Gastrocnemius medialis (tissue), 4 donors: ENCODE measurements at places on chromosomes 6 and 20.
A peak's percentile ranks its signal among the peaks of the same experiment; 100 is the strongest.

DNA sequence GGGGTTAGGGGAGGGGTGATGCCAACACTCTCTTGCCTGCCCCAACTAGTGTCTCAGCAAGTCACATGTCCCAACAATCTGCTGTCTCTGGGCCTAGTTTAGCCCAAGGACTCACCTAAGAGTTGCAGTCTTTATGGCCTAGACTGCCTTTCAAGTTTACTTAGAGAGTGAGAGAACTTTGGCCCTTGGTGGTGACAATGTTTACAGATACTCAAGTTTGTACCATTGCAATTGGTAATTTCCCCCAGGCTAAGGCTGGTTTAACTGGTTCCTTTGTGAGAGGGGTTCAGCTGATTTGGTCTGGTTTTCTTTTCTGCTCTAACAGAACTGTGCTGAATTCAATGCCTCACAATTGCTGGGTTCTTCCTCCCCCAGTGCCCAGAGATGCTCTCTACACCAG lies 1279.9 kb upstream of the EYS start:
- no peaks in the 10 kb centered on the region for H3K27me3 ChIP-seq
- H3K36me3 ChIP-seq, result no peaks in the 10 kb centered on the region
- H3K27ac ChIP-seq, result no peak overlapping the region
- no peaks in the 10 kb centered on the region for H3K4me1 ChIP-seq
- no peak for DNase-seq
- H3K4me3 ChIP-seq, result no peak overlapping the region

DNA sequence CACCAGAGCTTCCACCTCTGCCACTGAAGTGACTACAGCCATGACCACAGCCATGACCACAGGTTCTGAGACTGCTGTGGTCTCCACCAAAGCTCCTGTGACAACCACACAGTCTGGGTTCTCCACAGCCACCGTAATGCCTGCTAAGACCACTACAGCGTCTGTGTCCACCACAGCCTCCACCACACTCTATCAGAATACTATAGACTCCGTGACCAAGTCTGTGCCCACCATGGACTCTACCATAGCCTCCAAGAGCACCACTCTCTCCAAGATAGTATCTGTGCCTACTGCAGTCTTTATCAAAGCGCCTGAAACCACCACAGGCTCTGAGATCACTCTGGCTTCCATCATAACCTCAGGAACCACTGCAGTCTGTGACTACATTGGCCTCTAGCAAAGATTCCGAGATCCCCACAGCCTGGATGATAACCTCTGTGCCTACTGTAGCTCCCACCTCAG lies 18.3 kb upstream of the MUC21 start:
- H3K36me3 ChIP-seq, result no peaks in the 10 kb centered on the region
- H3K27ac ChIP-seq, result no peak overlapping the region
- no peaks in the 10 kb centered on the region for H3K4me1 ChIP-seq
- H3K27me3 ChIP-seq, result no peaks in the 10 kb centered on the region

- no peak overlapping the region for H3K4me3 ChIP-seq
- no peaks in the 10 kb centered on the region for H3K36me3 ChIP-seq
- no peaks in the 10 kb centered on the region for H3K27me3 ChIP-seq
- H3K27ac ChIP-seq, result no peak overlapping the region
- H3K4me1 ChIP-seq, result no peaks in the 10 kb centered on the region
These were observed 1131.8 kb downstream of the GRIK2 start for GRCh38 chr6:102525336-102525735.

GRCh38 chr20:3452690-3453089 lies 18.1 kb upstream of the ATRN start:
- no peak overlapping the region for H3K27ac ChIP-seq
- no peaks in the 10 kb centered on the region for H3K27me3 ChIP-seq
- H3K4me1 ChIP-seq, result no peaks in the 10 kb centered on the region
- DNase-seq, result no peak

DNA sequence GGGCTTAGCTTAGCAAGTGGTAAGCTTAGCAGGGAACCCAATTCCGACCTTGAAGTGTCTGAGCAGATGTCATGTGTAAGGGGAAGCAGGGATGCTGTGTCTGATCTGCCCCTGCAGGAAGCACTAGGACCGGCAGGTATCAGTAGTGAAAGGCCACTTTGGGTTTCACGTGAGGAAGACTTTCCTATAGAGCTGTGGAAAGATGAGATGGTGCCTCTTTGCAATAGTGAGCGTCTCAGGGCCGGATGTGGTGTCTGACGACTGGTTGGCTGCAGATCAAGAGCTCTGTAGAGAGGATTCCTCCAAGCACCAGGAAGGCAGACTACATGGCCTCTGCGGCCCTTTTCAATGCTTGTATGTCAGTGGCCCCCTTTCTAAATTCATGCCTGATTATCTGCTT lies 98.3 kb downstream of the TIAM2 start:
- no peak overlapping the region for H3K4me3 ChIP-seq
- no peaks in the 10 kb centered on the region for H3K27me3 ChIP-seq
- no peaks in the 10 kb centered on the region for H3K36me3 ChIP-seq

DNA sequence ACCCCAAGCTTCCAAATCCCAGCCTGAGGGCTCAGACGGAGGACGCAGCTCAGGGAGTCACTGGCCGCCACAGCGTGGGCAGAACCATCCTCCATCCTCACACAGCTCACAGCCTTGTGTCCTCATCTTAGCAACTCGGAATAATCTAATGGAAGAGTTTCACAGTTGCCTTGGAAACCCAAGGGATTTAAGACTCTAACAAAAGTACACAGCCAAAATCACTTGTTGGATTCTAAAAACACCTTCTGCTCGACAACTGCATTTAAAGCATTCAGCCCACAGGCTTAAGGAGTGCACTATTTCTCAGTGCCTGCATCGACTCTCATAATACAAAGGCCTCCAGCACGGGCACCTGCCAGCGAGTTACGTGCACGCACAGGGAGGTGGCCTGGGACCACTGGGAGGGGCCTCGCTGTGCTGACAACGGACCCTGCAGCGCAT lies 45.4 kb downstream of the ZBTB46 start:
- no peaks in the 10 kb centered on the region for H3K36me3 ChIP-seq
- peaks cover 7% of the 10 kb centered on the region for H3K4me1 ChIP-seq
- H3K27me3 ChIP-seq, result no peaks in the 10 kb centered on the region
- DNase-seq, result no peak

DNA sequence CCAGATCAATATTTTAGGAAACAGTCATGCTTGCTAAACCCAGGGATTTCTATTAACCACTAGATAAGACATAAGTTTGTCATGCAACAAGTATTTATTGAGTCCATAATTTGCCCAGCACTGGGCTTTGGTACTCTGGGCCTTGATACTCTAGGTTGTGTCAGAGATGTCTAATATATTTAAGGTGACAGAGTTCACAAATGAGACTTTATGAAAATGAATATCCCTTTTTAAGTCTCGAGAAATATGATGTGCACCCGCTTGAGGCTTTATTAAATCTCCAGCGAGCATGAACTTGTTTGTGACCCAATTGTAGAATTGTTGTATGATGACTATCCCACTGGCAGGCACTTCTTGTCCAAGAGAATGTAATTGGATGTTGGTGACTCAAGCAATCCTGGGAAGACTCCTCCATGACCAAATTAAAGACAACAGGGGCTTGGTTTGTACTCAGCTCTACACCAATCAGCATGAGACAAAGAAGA lies 109.2 kb downstream of the ESR1 start:
- peaks cover 10% of the 10 kb centered on the region for H3K4me1 ChIP-seq
- no peak overlapping the region for H3K4me3 ChIP-seq
- no peak overlapping the region for H3K27ac ChIP-seq
- H3K27me3 ChIP-seq, result no peaks in the 10 kb centered on the region

DNA sequence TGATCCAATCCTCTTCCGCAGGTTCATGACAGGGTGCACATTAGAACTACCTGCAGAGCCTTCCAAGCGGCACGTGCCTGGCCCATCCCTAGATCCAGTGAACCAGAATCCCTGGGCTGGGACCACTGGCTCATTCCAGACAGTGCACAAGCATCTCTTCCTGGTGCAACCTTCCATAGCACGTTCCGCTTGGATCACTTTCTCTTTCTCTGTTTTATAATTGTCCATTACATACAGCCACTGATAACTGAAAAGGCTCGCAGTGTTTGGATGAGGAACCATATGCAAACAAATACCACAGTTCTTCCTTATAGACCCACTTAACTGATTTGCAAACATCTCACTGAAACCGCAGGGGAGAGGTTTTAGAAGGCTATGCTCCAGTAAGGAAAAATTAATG lies 59.6 kb upstream of the DDR1 start:
- peaks cover 45% of the 10 kb centered on the region for H3K4me1 ChIP-seq
- H3K36me3 ChIP-seq, result no peaks in the 10 kb centered on the region
- no peak for DNase-seq
- H3K4me3 ChIP-seq, result no peak overlapping the region
- H3K27ac ChIP-seq, result no peak overlapping the region
- H3K27me3 ChIP-seq, result no peaks in the 10 kb centered on the region

DNA sequence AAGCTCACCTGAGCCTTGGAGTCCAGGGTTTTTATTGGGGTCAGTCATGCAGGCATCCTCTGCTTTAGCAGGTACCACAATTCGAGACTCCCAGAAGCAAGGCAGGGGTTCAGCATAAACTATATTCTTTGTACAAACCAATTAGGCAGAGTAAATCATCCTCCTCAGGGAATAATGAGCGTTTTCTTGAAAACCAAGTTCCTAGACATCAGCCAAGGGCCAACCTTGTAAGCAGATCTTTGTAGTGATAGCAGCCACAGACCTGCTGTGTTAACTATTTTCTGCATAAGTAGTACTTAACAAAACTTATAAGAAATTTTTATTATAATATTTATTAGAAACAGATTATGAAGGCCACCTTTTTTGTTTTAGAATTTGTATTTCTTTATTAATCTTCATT lies 74.7 kb downstream of the STXBP5 start:
- H3K4me1 ChIP-seq, result no peaks in the 10 kb centered on the region
- no peak overlapping the region for H3K4me3 ChIP-seq
- H3K36me3 ChIP-seq, result no peaks in the 10 kb centered on the region
- H3K27me3 ChIP-seq, result no peaks in the 10 kb centered on the region
- no peak overlapping the region for H3K27ac ChIP-seq

DNA sequence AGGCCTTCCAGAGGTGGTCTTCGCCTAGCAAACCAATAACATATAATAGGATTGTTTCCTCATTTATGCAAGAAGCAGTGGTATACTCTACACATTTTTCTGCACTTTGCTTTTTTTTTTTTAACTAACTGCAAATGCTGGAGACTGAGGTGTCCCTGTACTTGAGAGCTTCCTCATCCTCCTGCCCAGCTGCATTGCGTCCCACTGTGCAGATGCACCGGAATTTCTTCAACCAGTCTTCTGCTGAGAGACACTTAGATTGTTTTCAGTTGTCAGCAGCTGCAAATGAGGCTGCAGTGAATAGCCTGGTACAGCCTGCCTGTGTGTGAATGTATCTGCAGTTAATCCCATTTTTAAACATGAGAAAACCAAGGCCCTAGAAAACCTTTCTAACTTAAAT lies 11.5 kb downstream of the FGD2 start:
- H3K4me3 ChIP-seq, result no peak overlapping the region
- no peak for DNase-seq
- no peaks in the 10 kb centered on the region for H3K27me3 ChIP-seq
- no peak overlapping the region for H3K27ac ChIP-seq

DNA sequence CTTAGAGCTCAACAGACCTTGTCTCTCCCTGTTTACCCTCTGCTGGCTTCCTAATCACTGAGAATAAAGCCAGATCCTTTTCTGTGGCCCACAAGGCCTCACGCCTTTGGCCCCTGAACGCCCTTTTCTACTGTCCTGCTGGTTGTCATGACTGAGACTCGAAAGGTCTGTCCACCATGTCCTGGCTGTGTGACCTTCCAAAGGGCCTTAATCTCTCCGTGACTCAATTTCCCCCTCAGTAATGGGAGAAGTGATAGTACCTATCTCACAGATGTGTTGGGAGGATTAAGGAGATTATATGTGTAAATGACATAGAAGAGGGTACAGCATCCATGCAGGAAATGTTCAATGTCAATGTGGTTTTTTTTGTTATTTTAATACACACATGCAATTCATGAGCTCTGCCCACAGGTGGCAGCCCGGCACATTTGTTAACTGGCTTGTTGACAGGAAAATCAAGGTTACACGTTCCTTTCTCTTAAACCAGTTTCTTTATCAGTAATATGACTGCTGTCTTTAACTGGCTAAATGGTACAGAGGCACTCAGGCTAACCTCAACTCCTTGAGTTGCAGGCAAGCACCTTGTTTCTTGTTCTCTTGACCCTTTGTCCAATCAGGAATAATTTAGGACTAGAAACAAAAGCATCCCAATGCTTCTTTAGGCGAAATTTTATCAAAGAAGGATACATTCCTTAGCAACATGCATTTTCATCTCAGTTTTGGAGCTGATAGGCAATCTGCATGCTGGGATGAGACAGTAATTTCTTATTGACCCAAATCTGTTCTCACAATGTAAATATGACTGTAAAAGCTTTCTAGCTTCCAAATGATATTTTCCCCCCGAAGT lies 16.6 kb downstream of the SLC22A1 start:
- H3K27ac ChIP-seq, result peak overlapping the region; percentile 21
- H3K27me3 ChIP-seq, result no peaks in the 10 kb centered on the region
- H3K4me3 ChIP-seq, result no peak overlapping the region

- H3K4me3 ChIP-seq, result no peak overlapping the region
- no peaks in the 10 kb centered on the region for H3K27me3 ChIP-seq
- peak overlapping the region; percentile 86 for H3K27ac ChIP-seq
- H3K4me1 ChIP-seq, result peaks cover 69% of the 10 kb centered on the region
- no peak for DNase-seq
- H3K36me3 ChIP-seq, result no peaks in the 10 kb centered on the region
These were observed 16.3 kb downstream of the ACSS2 start for GRCh38 chr20:34892671-34893070.

GRCh38 chr6:70797625-70798024 lies 129.9 kb downstream of the SMAP1 start:
- no peaks in the 10 kb centered on the region for H3K4me1 ChIP-seq
- no peak overlapping the region for H3K27ac ChIP-seq
- no peak for DNase-seq
- H3K4me3 ChIP-seq, result no peak overlapping the region

- no peak overlapping the region for H3K4me3 ChIP-seq
- H3K27ac ChIP-seq, result no peak overlapping the region
- DNase-seq, result no peak
- no peaks in the 10 kb centered on the region for H3K36me3 ChIP-seq
- no peaks in the 10 kb centered on the region for H3K4me1 ChIP-seq
- H3K27me3 ChIP-seq, result no peaks in the 10 kb centered on the region
These were observed 40.7 kb downstream of the RGS17 start for GRCh38 chr6:153090241-153090930.

DNA sequence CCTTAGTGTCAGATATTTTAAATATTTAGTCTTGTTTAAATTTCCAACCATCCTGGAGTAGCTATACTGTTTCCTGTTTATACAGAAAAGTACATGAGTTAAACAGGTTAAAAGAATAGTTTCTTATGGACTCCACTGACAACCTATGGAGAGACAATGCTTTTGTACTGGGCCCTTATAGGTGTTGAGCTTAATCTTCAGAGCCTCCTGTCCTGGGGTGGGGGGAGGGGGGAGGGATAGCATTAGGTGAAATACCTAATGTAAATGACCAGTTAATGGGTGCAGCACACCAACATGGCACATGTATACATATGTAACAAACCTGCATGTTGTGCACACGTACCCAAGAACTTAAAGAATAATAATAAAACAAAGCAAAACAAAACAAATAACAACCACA lies 322.9 kb downstream of the GRIK2 start:
- H3K36me3 ChIP-seq, result no peaks in the 10 kb centered on the region
- no peak overlapping the region for H3K4me3 ChIP-seq
- no peaks in the 10 kb centered on the region for H3K4me1 ChIP-seq
- H3K27me3 ChIP-seq, result no peaks in the 10 kb centered on the region

GRCh38 chr20:34691838-34692237 lies 12.3 kb upstream of the TP53INP2 start:
- no peak for DNase-seq
- H3K27me3 ChIP-seq, result no peaks in the 10 kb centered on the region
- H3K27ac ChIP-seq, result no peak overlapping the region
- no peaks in the 10 kb centered on the region for H3K4me1 ChIP-seq
- H3K4me3 ChIP-seq, result no peak overlapping the region
